ENCODE measurements at places on chromosomes 4 and X.

DNA sequence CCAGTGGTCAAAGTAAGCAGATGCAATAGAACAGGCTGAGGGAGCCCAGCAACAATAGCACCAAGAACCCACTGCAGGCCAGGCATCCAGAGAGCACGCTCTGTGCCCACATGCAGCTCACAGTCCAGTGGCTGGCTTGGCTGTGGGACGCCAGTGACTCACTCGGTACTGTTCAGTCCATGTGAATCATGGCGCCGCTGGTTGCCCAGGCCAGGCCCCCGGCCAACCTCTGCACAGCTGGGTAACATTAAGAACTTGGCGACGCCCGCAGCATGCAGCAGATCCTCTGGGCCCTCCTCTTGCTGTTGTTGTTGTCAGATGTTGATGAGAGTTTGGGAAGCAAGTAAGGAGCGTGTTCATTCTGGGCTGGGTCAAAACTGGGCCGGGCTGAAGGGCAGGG, 60.5 kb downstream of the MSX1 start:
- no peak for DNase-seq

DNA sequence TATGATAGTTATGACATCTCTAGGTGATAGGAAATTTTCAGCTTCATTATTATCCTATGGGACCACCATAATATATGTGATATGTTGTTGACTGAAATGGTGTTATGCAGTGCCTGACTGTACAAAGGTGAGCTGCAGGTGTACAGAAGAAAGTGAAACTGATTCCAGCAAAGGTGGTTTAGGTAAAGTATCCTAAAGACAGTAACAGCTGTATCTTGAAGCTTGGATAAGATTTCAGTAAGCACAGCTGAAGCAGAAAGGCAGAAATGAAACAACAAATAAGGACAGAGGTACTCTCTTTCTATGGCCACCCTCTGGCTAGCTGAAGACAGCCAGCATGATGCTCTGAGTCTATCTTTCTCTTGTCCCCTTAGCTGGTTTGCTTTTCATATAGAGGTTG, 30.0 kb upstream of the PGK1 start:
- no peak for DNase-seq

DNA sequence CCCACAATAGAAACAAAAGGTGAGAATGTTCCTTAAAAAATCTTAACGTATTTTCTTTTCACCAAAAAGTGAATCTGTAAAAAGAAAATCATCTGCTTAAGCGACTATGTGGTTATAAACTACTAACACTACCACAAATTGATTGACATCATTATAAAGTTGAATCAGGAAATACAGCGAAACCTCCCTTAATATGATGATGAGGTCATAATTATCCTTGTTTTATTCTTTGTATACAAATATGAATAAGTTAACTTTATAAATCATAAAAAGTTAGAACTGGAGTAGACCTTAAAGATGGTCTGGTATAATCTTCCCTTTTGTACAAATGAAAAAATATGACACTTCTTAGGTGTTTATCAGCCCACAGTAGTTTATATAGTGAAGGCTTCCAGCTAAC, 35.6 kb downstream of the NFKB1 start:
- DNase-seq = no peak

- DNase-seq = no peak
These were observed 139.3 kb downstream of the MID1IP1 start for GRCh38 chrX:38940547-38940946.

- no peak for DNase-seq
These were observed 2.4 kb downstream of the OTUD4 start for GRCh38 chr4:145177906-145178538.

- DNase-seq = no peak
These were observed 3.7 kb upstream of the UGT2A1 start for GRCh38 chr4:69656653-69657158.

- DNase-seq = no peak
These were observed 34.0 kb downstream of the PLAC8 start for GRCh38 chr4:83080561-83080960.

DNA sequence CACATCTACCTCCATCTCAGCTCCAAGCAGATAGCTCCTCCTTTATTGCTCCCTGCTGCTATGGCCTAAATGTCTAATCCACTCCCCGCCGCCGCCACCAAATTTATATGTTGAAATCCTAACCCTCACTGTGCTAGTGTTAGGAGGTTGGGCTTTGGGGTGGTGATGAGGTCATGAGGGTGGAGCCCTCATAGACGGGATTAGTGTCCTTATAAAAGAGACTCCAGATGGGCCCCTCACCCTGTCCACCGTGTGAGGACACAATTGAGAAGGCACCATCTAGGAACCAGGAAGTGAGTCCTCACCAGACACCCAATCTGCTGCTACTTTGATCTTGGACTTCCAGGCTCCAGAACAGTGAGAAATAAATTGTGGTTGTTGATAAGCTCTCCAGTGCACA, 13.6 kb upstream of the TBC1D14 start:
- no peak for DNase-seq

- no peak for DNase-seq
These were observed 357.9 kb downstream of the PPP3CA start for GRCh38 chr4:100989401-100989800.

DNA sequence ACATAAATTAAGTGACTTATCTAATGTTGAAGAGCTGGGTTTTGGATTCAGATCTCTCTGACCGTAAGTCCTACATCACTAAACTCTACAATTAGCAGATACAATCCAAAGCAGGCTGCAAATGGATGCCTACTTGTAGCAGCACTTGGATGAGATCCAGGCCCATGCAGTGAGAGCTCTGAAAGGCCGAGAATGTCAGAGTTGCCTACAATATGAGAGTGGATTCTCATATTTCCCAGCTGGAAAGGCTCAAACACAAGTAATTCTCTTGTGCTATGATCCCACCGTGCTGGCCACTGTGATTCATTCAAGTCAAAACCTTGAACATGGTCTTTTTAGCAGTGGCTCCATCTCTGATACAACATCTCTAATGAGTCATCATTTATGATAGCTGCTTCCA, 125.4 kb upstream of the CHRDL1 start:
- no peak for DNase-seq

- DNase-seq = no peak
These were observed 143.9 kb downstream of the BCOR start for GRCh38 chrX:39953879-39954278.

- DNase-seq = no peak
These were observed 59.5 kb downstream of the PPA2 start for GRCh38 chr4:105414316-105414715.
